Mesothelial cell of epicardium (in vitro differentiated cells): ENCODE measurements at places on chromosomes 1 and 21.

DNA sequence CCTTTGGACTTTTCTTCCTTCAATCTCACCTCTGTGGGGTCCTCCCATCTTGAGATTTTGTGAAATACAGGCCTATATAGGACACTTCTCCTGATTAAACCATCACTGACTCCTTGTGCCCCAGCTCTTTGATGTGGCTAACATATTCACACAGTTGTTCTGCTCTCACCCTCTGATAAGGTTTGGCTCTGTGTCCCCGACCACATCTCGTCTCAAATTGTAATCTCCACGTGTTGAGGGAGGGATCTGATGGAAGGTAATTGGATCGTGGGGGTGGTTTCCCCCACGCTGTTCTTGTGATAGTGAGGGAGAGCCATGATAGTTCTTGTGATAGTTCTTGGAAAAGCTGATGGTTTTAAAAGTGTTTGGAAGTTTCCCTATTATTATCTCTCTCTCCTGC is 19.7 kb downstream of the LRRC7 start:
- DNase-seq: no peak

- DNase-seq: no peak
Measured at GRCh38 chr1:197942042-197942441, 24.9 kb downstream of the LHX9 start.

DNA sequence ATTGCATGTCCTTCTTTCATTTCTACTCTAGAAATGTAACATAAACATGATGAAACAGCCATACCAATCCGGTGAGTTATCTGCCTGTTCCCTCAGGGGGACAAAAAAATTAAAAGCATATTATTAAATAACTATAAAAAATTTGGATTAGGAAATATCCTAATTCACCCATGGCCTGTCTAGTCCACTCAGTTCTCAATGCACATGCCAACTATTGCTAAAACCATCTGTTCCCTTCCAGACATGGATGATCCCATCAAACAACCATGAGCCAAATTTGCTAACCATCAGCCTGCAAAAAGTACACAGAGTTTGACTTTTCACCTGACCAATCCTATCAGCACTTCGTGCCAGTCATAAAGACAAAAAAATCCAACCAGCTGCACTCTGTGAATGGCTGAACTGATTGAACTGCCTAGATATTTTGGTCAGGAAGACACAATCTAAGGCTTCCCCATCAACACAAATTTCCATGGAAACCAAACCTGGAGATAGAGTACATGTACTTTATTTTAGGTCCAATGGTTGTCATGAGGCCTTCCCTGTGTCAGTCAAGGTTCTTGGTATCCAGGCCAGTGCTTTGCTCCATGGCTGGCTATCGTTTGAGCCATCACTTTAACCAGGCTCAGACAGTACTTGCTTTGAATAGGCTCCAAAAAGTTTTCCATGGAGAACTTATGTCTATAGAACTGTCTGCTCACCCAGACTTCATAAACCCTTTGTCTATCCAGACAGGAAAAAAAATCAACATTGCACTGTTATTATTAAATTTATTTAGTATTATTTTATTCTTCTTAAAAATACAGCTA is 570.8 kb downstream of the LTN1 start:
- DNase-seq: no peak

DNA sequence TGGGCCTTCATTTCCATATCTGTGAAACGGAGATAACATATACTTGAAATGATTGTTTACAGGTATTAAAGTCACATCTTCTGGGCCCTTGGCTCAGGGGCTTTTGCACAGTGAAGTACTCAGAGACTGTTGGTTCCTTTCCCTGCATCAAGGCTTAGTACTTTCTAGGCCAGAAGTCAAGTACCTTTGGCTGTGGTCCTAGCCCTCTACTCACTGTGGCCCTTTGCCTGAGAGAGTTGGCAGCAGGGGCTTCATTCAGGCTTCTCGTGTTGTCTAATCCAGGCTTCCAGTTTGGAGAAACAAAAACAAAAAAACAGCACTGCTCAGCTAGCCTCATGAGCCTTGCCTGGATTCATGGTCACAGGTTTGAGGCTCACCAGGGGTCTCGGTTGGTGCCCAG is 8.1 kb upstream of the DPH2 start:
- DNase-seq: no peak

DNA sequence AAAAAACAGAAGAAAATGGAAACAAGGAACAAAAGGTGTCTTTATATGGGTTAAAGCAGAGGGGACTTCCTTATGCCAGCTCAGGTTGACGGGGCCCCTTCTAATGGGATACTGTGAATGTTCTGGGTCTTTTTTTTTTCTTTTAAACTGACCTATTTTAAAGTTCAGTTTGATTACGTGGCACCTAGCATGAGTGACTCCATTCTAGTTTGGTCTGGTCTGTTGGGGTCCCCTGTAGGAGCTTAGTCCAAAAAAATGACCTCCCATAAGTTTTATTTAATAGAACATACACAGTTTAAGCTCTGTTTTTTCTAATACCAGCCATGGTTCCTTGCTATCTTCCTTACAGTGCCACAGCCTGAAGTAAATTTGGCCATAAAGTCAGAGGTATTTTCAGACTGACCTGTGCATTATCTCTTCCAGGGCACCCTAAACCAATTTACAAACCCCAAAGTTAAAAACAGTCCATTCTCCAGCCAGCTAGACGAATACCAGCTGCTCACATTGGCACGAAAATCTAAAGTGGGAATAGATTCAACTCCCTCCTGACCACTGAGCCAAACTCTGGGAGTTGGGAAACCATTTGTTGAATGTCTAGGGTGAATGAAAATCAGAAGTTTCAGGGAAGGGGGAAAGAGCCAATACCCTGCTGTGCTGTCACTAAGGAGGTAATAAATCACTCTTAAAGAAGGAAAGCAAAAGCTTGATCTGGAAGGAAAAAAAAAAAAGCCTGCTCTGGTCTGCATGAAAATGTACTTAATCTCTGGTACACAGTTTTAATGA is 42.4 kb downstream of the AKNAD1 start:
- no peak for DNase-seq

GRCh38 chr1:203295796-203296195 is 9.5 kb upstream of the BTG2 start:
- DNase-seq: no peak

DNA sequence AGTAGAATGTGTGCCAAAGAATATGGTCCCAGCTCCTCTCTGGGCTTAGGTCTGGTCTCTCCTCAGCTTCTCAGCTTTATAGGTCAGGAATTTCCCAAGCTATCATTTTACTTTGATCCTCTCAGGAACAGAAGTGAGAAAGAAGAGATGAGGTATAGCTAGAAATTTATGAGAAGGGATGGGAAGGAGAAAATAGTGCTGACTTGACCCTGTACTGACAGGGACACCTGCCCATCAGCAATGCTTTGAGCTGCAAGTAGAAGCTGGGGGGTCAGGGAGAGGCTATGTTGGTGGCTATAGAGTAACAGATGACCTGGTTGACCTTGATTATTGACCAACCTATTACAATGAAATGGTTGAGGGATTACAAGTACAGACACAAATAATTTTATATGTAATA is 75.0 kb downstream of the XCL2 start:
- DNase-seq: no peak

GRCh38 chr1:214983126-214983869 is 99.2 kb upstream of the KCNK2 start:
- no peak for DNase-seq

DNA sequence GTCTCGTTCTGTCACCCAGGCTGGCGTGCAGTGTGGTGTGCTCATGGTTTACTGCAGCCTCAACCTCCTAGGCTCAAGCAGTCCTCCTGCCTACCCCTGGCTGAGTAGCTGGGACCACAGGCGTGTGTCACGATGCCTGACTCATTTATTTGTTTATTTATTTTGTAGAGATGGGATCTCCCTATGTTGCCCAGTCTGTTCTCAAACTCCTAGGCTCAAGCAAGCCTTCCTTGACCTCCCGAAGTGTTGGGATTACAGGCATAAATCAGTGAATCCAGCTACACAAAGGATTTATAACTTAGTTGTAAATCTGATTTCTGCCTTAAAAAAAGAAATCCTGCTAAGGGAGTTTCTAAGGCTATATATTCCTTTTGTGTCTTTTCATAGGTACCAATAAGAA is 30.5 kb upstream of the ZNF496 start:
- no peak for DNase-seq
